Neural crest cell (in vitro differentiated cells): ENCODE measurements at places on chromosomes 5 and 9. TPM values are rescaled to one million over a fixed set of nuclear protein-coding genes. Genes with fewer than 3 reads are reported as not detected.

GRCh38 chr5:128637031-128637430, 99.0 kb upstream of the FBN2 start:
- no peaks in the 10 kb centered on the region for H3K27me3 ChIP-seq
- H3K36me3 ChIP-seq, result no peaks in the 10 kb centered on the region

DNA sequence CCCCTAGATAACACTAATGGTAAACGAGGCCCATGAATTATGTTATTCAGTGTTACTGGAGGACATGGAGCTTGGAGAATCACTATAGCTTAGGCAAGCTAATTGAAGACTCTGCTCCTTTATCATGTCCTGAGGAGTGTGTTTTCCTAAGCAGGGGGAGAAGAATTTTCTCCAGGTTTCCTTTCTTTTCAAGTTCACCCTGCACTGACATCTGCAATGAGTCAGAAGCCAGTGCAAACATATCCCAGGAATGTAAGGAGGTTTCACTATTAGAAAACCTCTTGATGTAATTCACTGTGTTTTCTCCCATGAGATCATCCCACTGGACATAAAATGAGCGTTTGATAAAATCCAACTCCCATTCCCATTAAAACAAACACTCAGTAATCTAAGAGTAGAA, 75.6 kb downstream of the DMRT2 start:
- H3K4me1 ChIP-seq, result no peaks in the 10 kb centered on the region
- no peak overlapping the region for H3K4me3 ChIP-seq
- no peaks in the 10 kb centered on the region for H3K36me3 ChIP-seq
- H3K27ac ChIP-seq, result no peak overlapping the region
- DNase-seq, result no peak
- H3K27me3 ChIP-seq, result peaks cover 2% of the 10 kb centered on the region

- H3K4me1 ChIP-seq, result peaks cover 35% of the 10 kb centered on the region
- H3K36me3 ChIP-seq, result no peaks in the 10 kb centered on the region
- peak overlapping the region; percentile 42 for H3K4me3 ChIP-seq
- H3K27ac ChIP-seq, result peak overlapping the region; percentile 2
- DNase-seq, result peak; percentile 49
These were observed 181.9 kb upstream of the TBCA start for GRCh38 chr5:77957931-77958521.

DNA sequence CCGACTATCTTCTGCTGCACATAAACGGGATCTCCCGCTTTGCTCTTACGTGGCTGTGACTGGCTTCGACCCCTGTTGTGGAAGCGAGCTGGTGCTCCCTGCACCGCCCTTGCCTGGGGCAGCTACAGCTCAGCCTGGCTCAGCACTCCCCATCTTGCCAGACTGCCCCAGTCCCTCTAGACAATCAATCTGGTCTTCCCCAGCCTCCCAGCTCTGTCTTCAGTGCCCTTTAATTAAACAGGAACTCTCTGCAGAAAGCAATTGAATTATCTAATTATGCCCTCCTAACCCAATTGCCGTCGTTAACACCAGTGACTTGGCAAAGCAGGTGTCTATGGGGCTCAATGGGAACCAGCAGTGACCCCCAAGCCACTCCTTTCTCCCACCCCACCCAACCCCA, 18.9 kb upstream of the NTNG2 start:
- no peaks in the 10 kb centered on the region for H3K36me3 ChIP-seq
- H3K4me3 ChIP-seq, result peak overlapping the region; percentile 35
- peaks cover 18% of the 10 kb centered on the region for H3K27me3 ChIP-seq

The TMEM215 gene
- 0.57 and 0.72 TPM in 2 replicates for total RNA-seq

DNA sequence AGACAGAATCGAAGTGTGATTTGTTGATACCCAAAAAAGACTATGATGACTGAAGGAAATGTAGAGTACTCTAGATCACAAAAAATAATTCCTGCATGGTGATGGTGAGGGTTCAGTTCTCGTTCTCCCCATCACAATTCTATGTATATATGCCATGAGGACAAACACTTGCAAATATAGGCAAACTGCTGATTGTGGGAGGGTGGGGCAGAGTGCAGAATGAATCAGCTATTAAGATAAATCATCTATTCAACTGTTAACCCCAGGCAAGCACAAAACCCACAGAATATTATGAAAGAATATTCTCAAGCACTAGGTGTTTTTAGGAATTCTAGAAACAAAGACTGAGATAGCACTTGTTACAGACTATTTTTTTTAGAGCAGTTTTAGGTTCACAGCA, 13.9 kb upstream of the UBLCP1 start:
- DNase-seq, result no peak
- H3K27me3 ChIP-seq, result peaks cover 58% of the 10 kb centered on the region
- no peaks in the 10 kb centered on the region for H3K4me1 ChIP-seq
- no peak overlapping the region for H3K4me3 ChIP-seq
- H3K27ac ChIP-seq, result no peak overlapping the region
- H3K36me3 ChIP-seq, result no peaks in the 10 kb centered on the region

DNA sequence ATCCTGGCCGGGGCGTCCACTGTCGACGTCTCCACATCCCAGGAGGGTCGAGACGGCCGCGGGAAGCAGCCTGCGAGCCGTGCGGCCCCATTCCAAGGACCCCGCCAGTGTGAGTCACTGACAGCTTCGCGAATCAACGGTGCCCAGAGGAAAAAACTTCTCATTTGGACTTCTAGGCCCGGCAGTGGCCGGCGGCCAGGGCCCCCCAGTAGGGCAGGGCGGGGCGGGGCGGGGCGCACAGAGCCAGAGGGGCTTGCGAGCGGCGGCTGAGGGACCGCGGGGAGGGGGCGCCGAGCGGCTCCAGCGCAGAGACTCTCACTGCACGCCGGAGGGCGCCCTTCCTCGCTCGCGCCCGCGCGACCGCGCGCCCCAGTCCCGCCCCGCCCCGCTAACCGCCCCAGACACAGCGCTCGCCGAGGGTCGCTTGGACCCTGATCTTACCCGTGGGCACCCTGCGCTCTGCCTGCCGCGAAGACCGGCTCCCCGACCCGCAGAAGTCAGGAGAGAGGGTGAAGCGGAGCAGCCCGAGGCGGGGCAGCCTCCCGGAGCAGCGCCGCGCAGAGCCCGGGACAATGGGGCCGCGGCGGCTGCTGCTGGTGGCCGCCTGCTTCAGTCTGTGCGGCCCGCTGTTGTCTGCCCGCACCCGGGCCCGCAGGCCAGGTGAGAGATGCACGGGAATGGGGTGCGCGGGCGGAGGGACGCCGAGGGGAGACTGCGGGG, at the start of gene F2R:
Gene F2R (plus strand): TSS at position 391 of the 720 bp plus-strand sequence. CDS start 182 bp downstream, at position 573.
- H3K27me3 ChIP-seq, result peaks cover 32% of the 10 kb centered on the region
- peak; percentile 59 for DNase-seq

- no peak overlapping the region for H3K27ac ChIP-seq
- H3K4me3 ChIP-seq, result no peak overlapping the region
- no peak for DNase-seq
- no peaks in the 10 kb centered on the region for H3K27me3 ChIP-seq
These were observed 85.5 kb downstream of the TEK start for GRCh38 chr9:27194401-27195091.

The BTNL8 gene
- total RNA-seq, result not detected in 2 replicates

The STK32A gene
- 0.28 and 0.61 TPM in 2 replicates for total RNA-seq

The PPP3R2 gene
- not detected in 2 replicates for total RNA-seq
